SK-MEL-5 (cell line): ENCODE measurements at places on chromosomes 12 and 14. TPM values are rescaled to one million over a fixed set of nuclear protein-coding genes. Genes with fewer than 3 reads are reported as not detected.

- no peak for DNase-seq
These were observed 93.5 kb downstream of the GRIN2B start for GRCh38 chr12:13887779-13888388.

DNA sequence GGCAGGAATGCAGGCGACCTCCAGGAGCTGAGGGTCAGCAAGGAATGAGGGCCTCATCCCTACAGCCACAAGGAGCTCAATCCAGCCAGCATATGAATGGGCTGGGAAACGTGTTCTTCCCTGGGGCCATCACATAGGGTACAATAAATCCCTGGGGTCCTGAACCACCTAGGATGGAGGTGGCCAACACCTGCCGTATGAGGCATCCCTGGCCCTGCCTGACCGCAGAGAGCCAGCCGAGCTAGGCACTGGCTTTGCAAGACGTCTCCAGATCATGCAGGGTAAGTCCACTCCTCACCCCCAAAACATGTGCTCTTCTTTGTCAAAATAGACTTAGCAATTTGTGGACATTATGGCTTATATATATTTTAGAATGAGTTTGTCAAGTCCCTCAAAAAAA is 303.7 kb upstream of the DIO3 start:
- no peak for DNase-seq

DNA sequence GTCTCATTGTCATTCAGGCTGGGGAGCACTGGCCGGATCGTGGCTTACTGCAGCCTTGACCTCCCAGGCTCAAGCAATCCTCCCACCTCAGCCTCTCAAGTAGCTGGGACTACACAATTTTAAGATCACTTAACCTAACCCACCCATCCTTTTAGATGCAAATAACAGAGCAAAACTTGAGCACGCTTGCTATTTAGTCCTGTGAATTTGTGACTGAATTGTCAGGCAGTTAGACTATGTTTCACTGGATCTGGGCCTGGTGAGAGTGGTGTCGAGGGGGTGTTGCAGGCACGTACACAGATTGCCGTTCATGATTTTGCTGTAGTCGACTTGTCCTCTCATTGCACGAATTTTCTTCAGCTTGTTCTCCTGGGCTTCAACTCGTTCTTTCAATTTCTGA is 38.2 kb downstream of the ZFYVE21 start:
- DNase-seq: no peak

The EMP1 gene
- 8.7 and 14.3 TPM in 2 replicates for total RNA-seq
